ENCODE measurements at places on chromosomes 7 and 10.

DNA sequence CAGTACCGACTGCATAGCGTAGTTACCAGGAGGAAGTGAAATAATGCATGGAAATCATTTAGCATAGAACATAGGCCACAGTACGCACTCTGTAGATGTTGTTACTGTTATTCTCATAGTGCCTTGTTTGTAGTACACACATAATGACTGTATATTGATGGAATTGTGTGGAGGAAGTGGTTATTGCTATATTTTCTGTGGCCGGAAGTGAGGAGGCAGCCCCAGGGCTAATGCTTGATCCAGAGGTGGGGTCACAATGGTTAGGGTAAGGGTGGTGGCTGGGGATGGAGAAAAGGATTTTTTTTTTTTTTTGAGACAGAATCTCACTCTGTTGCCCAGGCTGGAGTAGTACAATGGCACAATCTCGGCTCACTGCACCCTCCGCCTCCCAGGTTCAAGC lies 4.5 kb upstream of the MGAM start:
- no peak for DNase-seq

GRCh38 chr7:69676247-69676646 lies 78.0 kb downstream of the AUTS2 start:
- no peak for DNase-seq

DNA sequence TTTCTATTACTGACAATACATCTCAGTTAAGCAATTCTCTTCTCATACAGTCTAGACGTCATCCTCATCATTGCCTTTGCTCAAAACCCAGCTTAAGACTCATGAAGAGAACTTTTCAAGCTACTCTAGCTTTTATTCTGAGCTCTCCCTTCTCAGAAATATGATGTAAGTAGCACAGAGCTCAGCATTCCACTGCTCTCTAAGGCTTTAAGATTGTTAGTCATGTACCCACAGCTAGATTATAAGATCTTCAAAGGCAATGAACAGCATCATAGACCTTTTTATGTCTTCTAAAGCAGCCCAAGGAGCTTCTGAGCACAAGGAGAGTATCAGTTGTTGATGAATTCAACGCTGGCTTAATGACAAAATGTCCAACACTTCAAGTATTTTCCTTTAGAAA lies 119.3 kb downstream of the NRP1 start:
- no peak for DNase-seq

DNA sequence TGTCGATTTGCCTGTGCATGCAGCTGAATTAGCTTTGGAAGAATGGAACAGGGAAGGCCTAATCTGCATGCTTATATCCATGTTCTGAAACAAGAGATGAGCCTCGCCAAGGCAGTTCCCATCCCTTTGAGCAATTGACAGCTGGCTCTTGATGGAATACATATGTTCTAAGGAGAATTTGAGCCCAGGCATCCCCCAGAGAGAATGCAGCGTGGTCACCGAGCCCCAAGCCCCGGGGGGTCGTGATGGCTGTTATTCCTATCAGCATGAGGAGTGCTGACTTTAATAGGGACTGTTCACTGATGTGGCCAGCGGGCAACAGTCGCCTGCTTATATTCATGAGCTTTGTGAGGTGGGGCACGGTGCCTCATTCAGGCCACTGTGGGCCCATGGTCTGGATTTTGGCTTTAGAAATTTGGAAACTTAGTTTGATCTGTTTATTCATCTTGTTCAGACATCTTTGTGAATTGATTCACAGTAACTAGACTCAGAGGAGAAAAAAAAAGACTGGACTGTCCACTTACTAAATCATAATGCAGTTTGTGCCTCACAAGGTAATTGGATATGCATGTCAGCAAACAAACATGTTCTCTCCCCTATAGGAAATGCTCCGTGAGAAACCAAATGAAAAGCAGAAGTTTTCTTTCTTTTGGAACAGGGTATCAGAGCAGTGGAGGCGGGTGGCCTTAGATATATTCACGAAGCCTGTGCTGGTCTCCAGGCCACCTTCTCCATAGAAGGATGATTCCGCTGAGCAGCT lies 204.9 kb downstream of the CCDC3 start:
- DNase-seq: no peak

DNA sequence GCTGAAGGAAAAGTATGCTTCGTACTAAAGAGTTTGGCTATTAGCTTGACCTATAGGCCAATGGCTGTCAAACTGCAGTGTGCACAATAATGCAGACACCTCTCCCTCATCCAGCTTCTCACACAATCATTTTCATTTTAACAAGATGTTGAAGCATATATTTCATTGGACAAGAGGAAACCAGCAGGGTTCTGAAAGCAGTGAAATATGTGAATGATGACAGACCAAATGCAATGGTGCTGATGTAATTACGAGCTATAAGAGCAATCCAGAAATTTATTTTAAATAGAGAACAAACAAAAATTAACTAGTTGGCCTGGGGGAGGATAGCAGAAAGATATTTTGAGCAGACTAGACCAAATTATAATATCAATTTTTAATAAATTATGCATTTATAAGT lies 331.5 kb upstream of the AKR1E2 start:
- no peak for DNase-seq

GRCh38 chr7:2248984-2249694 lies 7.1 kb downstream of the NUDT1 start:
- peak; percentile 64 for DNase-seq

GRCh38 chr10:17742918-17743317 lies 9.1 kb upstream of the TMEM236 start:
- no peak for DNase-seq

GRCh38 chr10:96299383-96299782 lies 4.9 kb upstream of the DNTT start:
- no peak for DNase-seq

DNA sequence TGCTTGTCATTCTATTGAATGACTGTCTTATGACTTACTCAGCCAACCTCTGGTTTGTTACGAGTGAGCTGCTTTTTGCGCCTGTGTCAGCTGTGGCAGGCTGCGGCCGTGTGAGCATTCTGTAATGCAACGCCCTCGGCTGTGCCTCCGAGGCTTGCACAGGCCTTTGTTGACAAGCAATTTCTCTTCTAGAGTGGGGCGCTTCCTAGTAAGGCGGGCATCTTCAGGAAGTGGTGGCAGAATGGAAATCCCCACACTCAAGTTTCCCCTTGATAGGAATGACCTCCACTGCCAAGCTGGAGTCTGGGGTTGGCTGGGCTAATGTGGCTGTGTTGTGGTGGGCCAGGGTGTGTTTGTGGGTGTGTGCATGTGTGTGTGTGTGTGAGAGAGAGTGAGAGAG lies 20.2 kb upstream of the TMEM178B start:
- no peak for DNase-seq

DNA sequence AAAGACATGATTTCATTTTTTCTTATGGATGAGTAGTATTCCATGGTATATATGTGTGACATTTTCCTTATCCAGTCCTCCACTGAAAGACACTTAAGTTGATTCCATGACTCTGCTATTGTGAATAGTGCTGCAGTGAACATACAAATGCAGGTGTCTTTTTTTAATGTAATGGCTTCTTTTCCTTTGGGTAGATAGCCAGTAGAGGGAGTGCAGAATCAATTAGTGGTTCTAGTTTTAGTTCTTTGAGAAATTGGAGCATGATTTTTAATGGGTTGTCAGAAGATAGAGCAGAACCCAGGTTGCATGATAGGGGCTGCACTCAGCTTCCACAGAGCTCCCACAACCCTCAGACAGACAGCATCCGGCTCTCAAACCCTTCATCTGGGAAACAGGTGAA lies 152.9 kb upstream of the PLXDC2 start:
- no peak for DNase-seq

DNA sequence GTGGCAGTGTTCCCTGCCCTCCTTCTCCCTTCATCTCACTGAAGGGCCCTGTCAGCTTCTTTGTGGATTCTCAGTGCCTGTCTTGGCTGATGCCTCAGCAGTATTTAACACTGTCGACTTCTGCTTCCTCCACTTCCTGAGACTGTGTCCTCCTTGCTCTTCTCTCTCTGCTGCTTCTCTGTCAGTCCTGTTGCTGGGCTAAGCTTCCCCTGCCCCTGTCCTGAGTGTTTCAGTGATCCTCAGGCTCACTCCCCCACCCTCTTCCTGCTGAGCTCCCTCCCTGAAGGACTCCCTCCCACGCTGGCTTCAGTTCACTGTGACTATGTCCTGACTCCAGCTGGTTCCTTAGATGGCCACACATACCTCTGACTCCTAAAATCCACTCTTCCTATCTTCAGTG lies 64.9 kb downstream of the CREM start:
- no peak for DNase-seq

DNA sequence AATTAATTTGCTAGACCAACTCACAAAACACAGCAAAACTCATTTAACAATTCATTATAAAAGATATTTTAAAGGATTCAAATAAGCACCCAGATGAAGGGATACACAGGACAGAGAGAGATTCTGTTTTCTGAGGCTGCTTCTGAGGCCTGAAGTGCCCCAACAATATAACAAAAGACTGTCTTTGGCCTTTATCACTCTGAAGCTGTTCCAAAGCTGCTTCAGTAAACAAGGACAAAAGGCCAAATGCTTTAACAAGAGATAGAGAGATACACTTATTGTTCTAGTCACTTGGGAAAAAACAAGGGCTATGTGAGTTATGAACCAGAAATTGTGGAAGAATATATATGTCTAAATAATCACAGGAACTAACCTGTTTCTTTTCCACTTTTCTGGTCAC lies 223.7 kb downstream of the CXCL12 start:
- no peak for DNase-seq

DNA sequence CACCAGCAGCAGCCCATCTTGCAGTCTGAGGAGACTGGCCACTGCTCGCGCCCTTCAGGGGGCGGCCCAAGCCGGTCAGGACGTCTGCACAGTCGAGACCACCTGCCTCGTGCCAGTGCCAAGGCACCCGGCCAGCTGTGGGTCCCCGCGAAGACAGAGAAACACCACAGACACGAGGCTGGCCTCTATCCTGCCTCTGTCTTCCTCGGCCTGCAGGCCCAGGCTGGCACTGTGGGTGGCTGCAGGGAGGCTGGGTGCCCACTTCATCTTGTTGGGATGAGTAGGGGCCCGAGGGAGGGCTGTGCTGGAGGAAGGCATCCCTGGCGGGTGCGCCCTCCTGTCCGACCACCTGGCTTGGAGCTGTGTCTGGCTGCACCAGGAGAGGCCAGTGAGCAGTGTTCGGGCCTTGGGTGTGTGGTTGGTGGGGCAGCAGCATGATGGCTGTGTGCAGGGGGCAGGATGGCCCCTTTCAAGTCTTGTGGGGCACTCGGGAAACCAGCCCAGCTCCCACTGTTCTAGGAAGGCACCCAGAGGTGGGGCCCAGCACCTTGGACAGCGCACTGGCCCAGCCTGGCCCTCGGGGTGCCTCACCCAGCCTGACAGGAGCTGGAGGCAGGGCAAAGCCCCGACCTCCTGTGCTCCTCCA lies 7.3 kb downstream of the DPYSL4 start:
- no peak for DNase-seq

DNA sequence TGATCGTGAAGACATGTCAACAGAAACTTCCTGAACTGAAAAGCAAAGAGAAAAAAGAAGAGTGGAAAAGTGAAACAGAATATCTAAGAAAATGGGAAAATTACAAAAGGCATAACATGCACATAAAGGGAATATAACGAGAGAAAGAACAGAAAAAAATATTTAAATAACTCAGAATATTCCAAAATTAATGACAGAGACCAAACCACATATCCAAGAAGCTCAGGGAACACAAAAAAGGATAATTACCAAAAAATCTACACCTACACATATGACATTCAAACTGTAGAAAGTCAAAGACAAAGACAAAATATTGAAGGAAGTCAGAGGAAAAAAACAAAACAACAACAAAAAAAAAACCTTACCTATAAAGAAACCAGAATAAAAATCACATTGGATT lies 105.5 kb downstream of the OR13A1 start:
- DNase-seq: no peak

Measured in breast epithelium (tissue), 4 donors.